Effector CD8-positive, alpha-beta T cell (primary cell): ENCODE measurements at places on chromosomes 6 and 20.

GRCh38 chr6:56992703-56993102 lies 37.8 kb downstream of the BEND6 start:
- no peak for DNase-seq

- DNase-seq: no peak
Observed at GRCh38 chr6:149026530-149026942, 279.7 kb downstream of the UST start.

DNA sequence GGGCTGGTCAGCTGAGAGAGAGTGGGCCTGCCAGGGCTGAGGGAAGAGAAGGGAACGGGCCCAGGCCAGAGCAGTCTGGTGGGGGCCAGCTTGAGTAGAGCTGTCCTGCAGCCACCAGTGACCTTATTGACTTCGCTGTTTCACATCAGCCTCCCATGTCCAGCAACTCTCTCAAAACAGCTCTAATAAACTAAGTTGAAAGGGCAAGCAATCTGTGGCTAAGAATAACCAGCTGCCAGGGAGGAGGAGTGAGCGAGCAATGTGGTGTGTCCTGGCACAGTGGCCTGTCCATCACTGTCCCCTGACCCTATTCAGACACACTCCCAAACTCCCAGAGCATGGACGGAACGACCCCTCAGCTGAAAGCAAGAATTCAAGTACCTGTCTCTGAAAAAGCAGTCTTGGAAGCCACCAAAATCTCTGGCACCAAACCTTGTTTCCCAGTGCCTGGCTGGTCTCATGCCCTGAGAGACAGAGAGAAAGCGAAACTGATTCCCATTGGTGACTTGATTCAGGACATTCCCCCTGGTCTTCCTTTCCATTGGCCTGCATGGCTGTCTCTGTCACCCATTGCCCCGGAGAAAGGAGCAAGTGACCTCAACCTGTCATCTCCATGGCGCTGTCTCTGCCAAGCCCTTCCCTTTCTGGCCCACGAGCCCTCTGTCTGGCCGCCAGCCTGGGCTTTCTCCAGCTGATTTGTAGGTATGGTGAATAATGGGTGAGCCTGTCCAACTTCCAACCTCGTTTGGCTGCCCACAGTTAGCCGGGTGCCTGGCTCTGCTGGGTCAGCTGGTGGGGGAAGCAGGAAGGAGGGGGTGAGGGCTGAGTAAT lies at the start of gene DDO:
Gene DDO, minus strand, starts transcription at position 490 of the 831 bp plus-strand sequence. CDS start 2,113 bp downstream, outside the sequence.
- no peak for DNase-seq

DNA sequence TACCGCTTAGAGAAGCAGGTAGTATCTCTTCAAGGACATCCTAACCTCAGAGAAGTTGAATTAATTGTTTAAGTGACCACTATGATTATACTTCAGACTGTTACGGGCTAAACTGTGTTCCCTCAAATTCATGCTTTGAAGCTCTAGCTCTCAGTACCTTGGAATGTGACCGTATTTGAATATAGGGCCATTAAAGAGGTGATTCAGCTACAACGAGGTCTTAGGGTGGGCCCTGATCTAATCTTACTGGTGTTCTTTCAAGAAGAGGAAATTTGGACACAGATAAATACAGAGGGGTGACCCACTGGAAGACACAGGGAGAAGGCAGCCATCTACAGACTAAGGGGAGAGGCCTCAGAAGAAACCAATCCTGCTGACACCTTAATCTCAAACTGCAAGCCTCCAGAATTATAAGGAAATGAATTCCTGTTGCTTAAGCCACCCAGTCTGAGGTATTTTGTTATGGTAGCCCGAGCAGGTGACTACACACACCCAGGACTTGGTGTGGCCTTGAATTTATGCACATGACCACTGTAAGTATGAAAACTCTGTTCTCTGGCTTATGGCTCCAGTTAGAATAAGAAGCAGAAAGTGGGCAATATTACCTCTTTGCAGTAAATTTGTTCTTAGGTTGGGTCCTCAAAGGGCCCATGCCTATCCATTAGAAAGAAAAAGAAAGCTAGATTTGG lies 249.1 kb downstream of the DHX35 start:
- no peak for DNase-seq

- DNase-seq: no peak
Observed at GRCh38 chr20:49161428-49162152, 26.5 kb downstream of the STAU1 start.

- no peak for DNase-seq
Observed at GRCh38 chr6:45483501-45483900, 105.8 kb upstream of the SUPT3H start.

DNA sequence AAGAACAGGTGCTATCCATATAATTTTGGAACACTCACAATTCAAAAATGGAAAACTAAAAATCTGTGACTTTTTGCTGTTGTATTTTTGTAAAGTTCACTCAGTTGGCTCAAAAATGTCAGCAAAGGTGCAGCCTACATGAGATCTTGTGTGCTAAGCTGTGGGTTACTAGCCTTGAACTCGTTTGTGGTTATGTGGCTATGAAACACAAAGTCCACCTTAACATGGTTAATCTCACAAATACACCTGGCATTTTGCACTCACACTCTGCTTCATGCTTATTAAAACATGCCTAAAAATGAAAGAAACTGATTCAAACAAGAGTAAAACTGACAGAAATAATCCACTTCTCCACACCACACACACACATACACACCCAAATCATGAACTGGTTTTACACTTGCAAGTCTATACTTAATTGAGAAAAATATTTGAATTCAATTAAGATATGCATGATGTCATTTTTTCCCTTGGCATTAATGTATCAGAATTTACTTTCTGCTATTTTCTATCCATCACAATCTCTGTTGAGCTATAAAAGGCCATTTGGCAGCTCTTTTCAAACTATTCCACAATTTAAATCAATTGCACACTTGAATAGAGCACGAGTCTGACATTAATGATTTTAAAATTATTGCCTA lies 22.9 kb upstream of the TMEM30A start:
- no peak for DNase-seq

DNA sequence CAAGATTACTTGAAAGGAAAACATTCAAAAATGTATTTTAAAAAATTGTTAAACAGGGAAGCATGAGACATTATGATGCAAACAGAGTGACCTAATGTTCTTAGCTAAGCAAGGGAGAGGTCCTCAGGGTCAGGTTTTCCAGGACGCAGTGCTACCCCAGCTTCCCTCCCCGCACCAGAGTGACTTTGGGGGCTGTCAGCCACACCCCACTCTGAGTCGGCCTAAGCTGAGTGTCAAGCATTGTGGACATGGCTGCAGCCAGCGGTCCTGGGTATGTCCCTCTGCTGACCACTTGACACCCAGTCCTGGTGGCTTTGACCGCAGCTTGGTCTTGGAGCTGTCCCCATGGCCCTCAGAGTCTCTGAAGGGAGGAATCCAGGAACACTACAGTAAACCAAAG lies 54.9 kb upstream of the CD93 start:
- no peak for DNase-seq

DNA sequence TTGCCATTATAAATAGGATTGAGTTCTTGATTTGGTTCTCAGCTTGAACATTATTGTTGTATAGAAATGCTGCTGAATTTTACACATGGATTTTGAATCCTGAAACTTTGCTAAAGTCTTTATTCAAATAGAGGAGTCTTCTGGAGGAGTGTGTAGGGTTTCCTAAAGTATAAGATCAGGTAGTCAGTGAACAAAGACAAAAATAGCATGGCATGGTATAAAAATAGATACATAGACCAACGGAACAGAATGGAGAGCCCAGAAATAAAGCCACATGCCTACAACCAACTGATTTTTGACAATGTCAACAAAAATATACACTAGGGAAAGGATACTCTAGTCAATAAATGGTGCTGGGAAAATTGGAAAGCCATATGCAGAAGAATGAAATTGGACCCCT lies 740.1 kb downstream of the QKI start:
- no peak for DNase-seq

GRCh38 chr6:21227486-21227885 lies 366.1 kb upstream of the SOX4 start:
- DNase-seq: no peak
